ENCODE measurements at places on chromosomes 5 and 9.

DNA sequence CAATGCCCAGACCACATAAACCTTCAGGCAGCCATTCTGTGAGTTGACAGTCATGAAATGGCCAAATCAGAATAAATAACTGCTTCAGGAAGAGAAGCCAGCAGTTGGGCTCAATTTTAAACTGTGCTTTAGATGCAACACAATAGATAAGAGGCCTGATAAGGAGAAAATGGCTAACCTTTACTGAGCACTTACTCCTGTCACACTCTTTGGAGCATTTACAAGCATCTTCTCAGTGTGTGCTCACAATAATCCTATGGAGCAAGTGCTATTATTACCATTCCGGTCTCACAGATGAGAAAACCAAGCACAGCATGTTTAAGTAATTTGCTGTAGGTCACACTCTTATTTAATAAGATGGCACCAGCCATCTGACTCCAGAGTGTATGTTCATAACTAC is 11.5 kb upstream of the SH3RF2 start:
- DNase-seq = no peak

DNA sequence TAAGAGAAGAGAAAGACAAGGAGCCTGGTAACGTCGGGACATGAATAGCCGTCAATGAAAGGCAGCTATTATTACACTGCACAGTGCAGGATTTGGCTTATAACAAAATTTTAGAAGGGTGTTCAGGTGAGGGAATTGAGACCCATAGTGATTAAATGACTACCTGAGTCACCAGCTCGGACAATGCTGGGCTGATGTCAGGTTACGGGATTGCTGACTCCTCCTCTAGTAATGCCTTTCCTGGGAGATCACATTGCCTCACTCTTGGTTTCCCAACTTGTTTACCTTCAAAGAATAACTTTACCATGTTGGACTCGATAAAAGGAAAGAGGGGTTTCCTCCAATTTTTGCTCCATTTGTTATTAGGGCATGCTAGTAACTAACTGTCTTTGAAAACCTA is 132.6 kb downstream of the GHR start:
- no peak for DNase-seq

GRCh38 chr5:146703499-146703898 is 175.1 kb downstream of the PPP2R2B start:
- DNase-seq = no peak

GRCh38 chr9:16337322-16338029 is 533.0 kb downstream of the BNC2 start:
- DNase-seq = no peak

DNA sequence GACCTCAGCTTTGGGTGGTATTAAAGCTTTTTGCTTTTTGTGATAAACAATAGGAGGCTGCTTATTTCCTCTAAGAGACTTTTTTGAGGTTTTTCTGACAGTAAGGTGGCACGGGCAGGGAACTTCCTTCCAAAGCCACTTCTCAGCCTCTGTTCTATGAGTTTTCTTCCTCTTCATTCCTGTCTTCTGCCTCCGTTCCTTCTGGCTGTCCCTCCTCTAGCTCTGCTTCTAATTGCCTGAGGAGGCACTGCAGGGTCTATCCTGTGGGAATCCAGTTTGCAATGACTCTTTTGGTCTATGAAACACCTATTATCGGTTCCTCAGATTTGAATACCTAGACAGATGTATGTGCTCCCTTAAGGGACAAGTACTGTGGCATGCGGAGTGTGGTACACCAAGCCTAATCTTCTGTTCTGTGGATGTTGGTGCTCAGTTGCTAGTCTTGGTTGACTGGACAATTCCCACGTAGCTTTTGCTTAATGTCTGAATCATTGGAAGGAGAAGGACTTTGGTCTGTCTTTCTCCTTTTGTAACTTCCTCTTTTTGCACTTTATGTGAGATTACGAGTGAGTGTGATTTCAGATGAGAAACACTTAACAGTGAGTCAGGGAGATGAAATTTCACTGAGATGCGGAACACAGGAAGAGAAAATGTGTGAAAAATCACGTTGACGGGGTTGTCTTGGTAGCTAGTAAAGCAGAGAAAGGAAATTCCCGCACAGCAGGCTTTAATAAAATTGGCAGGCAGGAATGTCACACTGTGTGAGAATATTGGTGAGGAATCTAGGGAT is 305.2 kb downstream of the EFNA5 start:
- DNase-seq = no peak

DNA sequence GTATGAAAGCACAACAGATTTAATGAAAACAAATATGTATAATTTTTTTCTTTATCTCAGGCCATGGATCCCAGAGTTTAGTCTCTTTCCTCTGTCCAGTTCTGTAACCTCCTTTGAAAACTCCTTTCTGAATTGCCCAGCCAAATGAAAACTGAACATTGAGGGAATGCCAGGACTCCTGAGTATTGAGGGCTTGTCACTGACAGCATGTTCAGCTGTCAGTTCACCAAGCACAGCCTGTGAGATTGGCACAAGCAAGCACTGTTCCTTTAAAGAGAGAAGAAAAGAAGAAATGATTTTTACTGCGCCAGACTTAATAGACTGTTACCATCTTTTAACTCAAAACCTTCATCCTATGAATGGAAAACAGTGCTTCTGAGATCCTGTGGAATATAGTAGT is 27.3 kb downstream of the TTC1 start:
- DNase-seq = no peak

DNA sequence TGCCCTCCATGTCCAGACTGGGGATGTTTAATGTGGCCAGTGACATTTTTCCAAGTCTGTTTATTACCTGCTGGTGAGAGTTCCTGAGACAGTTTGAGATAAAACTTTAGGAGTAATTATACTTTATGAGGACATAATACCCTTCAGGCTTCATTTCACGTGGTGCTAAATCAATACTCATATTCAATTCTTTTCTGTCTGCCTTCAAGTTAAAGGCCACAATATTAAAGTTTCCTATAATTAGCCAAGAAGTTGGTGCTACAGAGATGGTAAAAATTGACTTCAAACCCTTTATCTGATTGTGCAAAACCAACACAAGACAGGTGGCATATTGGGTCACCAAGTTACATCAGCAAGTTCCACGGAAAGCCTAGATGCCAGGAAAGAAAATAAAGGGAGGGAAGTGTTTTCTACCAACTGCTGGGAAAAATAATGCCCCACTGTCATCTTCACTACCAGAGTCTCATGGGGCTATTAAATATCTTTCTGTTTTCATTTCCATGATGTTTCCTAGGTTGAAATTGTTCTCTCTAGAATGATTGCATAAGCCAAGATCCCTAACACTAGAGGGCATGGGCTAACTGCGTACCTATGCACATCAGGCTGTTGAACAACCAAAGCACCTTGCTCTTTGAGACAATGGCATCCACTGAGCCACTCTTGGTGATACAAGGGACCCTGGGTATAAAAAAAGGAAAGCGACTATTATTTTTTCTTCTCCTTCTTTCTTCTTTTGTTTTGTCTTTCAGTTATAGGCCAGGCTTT is 68.7 kb downstream of the INSYN2B start:
- no peak for DNase-seq

GRCh38 chr5:4372481-4372880 is 767.6 kb upstream of the ADAMTS16 start:
- DNase-seq = no peak

DNA sequence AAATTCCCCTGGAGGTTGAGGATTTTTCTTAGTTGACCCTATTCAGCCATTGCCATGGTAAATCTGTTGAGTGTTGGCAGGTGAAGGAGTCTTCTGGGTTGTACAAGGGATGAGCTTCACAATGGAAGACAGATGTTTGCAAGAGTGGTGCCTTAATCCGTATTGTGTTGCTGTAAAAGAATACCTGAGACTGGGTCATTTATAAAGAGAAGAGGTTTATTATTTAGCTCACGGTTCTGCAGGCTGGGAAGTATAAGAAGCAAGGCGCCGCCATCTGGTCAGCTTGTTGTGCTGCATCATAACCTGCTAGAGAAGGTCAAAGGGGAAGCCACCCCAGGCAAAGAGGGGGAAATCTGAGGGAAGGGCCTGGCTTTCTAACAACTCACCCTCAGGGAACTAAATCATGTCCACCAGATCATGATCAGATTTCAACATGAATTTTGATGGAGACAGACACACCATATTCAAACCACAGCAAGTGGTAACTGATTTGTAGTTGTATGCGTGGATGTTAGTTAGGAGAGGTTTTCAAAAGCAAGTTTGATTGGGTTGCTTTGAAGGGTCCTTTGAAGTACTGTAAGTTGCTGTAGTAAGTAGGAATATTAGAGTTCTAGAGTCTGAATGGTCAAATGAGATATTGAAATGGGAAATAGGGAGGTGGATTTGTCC is 2.5 kb downstream of the TNPO1 start:
- no peak for DNase-seq

GRCh38 chr5:149749481-149750365 is 19.6 kb downstream of the PPARGC1B start:
- DNase-seq = no peak

GRCh38 chr5:142642427-142642826 is 43.5 kb downstream of the FGF1 start:
- DNase-seq = no peak

- no peak for DNase-seq
These were observed 70.4 kb downstream of the MVB12B start for GRCh38 chr9:126397056-126397455.

DNA sequence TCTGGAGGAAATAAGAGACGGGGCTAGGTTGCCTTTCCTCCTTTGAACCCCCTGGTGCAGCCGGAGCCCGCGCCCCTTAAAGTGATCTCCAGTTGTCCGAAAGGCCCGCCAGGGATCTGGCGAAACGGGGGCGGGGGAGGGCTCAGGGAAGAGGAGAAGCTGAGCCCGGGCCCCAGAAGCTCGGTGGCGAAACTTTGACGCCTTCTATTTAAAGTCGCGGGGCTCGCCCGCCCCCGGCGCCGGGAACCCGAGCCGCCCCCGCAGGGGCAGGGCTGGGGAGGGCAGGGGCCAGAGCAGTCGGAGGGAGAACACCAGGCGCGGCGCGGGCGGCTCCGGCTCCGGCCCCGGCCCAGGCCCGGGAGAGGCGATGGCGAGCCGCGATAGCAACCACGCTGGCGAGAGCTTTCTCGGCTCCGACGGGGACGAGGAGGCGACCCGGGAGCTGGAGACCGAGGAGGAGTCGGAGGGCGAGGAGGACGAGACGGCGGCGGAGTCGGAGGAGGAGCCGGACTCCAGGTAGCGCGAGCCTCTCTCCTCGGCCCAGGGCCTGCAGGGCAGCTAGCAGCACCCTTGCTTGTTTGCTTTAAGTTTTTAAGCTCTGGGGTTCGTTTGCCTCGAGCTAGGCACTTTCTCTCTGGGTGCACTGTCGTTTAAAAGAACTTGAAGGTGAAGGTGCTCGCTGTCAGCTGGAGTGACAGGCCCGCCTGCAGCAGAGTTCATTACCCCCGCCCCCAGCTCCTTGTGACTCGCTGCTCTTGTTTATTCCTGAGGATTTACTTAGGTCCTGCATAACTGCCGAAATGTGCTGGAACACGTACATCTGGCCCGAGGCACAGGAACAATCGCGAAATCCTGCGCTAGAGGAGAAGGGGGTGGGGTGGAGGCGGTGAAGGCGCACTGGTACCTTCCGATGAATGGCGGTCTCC is at the start of gene CMYA5:
Gene CMYA5 (plus strand): TSS at position 296 of the 926 bp plus-strand sequence. CDS start 72 bp downstream, at position 368.
- no peak for DNase-seq

GRCh38 chr5:17801595-17801994 is 167.3 kb downstream of the TAF11L14 start:
- DNase-seq = no peak
